Activated naive CD4-positive, alpha-beta T cell treated with anti-CD3 and anti-CD28 coated beads, Interleukin-2, amount 50 U/mL, for 16 hours (primary cell): ENCODE measurements at places on chromosomes 2 and 18.

DNA sequence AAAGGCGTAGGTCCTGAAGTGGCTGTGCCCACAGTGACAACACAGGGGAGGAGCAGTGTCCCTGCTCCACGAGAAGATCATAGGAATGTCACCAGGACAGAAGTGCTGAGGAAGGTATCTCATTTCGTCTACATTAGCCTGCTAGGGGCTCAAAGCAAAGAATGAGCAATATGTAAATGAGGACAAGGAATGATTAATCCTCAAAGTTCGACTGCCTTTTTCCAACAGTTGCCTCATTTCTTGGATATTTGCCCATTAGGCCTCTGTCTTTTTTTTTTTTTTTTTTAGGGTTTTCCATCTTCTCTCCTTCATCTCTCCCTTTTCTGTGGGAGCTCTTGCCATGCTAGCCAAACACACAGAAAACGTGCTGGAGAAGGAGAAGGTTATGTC lies 105.2 kb upstream of the ARHGAP28 start:
- no peak for DNase-seq

DNA sequence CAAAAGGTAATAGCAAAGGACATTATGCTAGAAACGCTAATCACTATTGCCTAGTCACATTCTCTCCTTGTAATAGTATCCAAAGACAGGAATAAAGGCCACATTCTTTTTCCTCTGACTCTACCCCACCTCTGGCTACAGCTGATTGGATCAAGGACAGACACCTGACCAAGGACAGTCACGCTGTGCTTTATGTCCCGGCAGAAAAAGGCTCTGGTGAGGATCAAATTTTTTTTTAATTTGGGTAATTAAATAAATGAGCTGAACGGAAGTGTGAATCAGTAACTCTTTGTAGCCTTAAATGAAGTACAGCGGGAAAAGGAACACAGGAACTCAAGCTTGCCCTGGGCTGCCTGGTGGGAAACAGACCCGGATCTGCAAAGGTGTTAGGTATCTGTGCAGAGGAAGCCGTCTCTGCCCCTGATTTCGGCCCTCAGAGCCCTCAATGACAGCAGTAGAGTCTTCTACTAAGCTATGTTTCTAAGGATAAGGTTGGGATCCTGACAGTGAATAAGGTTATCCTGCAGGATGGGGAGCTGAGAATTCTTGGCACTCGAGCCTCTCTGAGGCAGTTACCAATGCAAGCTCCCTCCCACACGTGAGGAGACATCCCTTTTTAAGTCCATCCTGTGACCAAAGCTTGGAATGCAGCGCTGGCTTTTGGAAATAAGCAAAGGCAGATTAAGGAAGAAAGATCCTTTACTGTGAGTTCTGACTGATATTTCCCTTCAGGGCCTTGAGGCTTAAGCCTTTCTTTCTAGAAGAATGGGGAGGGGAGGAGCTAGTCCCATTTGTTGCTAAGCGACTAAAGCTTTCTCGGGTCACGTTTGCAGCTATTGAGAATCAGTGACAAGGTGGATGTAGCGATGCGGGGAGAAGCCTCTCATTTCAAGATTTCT lies 37.8 kb upstream of the IKZF2 start:
- DNase-seq = no peak

DNA sequence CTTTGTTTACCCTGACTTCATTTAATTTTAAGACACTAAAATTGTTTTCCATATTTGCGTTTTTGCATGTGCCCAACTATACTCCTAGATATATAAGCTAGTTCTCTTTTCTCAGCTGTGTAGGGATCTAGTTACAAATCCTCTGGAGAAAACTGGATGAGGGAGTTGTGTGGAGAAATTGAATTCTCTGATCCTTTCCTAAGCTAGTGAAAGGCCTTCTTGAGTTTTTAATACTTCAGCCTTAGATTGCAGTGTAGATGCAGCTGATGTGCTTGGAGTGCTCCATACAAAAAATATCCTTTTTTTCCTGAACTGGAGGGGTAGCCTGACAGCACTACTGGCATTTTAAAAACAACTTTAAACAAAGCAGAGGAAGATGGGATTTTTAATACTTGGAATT lies 8.6 kb upstream of the MTX2 start:
- no peak for DNase-seq

DNA sequence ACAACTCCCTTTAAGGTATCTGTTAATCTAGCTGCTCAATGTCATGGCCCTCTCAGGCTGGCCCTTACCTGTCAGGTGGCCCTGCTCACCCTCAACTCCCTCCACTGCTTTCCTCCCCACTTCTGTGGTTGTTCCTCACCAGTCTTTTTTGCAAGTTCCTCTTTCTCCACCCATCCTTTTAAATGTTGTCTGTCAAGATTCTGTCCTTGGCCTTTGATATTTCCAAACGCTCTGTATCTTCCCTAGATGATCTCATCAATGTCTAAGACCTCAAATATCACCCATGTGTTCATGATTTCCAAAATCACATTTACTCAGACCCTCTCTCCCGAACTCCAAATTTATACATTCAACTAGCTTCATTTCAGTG lies 3.5 kb downstream of the PTPN2 start:
- DNase-seq = no peak

GRCh38 chr2:233416706-233417105 lies 62.4 kb downstream of the DGKD start:
- no peak for DNase-seq

- DNase-seq = no peak
Measured at GRCh38 chr18:4453874-4454536, 1.1 kb downstream of the DLGAP1 start.

- no peak for DNase-seq
Measured at GRCh38 chr2:20702563-20702962, 35.6 kb downstream of the GDF7 start.

GRCh38 chr2:224777559-224777930 lies 61.4 kb upstream of the CCDC195 start:
- DNase-seq = no peak

DNA sequence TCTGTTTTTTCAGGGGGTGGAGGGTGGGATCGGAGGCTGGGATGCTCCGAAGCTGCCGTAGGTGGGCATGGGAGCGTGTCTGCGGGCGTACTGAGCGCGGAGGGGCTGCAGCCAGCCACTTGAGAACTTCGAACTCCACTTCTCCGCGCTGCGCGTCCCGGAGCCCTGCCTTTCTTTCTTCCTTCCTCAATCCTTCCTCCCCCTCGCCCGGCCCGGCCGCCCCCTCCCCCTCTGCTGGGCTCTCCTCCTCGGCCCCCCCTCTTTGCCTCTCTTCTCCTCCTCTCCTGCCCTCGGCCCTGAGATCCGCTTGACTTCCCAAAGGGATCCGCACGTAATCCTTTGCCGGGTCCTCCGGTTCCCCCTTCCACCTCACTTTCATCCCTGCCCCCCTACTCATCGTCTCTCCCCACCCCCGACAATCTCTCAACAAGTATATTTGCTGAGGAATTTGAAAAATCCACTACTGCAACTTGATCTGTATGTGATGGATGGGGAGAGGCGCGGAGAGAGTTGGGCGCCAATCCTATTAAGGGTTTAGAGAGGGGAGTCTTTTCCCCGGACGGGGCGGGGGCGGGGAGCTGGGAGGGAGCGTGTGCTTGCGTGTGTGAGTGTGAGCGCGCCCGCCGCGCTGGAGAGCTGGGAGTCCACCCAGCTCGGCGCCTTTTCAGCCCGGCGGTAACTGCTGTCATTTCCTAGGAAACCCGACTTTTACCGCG lies 1.1 kb downstream of the GLI2 start:
- DNase-seq = no peak

GRCh38 chr2:85911814-85912692 lies 23.3 kb upstream of the ST3GAL5 start:
- DNase-seq = no peak

GRCh38 chr2:30428348-30428662 lies 18.7 kb upstream of the LCLAT1 start:
- DNase-seq = no peak

GRCh38 chr2:239399921-239400595 lies 762 bp downstream of the HDAC4 start:
- DNase-seq = peak; percentile 48

- DNase-seq = peak; percentile 4
Measured at GRCh38 chr2:232341061-232341738, 37.4 kb upstream of the ALPP start.

- DNase-seq = no peak
Measured at GRCh38 chr18:68997845-68998244, 200.0 kb downstream of the CCDC102B start.

GRCh38 chr18:11504962-11505361 lies 104.4 kb upstream of the SLC35G4 start:
- DNase-seq = no peak

GRCh38 chr2:234999740-235000425 lies 48.1 kb downstream of the SH3BP4 start:
- no peak for DNase-seq

DNA sequence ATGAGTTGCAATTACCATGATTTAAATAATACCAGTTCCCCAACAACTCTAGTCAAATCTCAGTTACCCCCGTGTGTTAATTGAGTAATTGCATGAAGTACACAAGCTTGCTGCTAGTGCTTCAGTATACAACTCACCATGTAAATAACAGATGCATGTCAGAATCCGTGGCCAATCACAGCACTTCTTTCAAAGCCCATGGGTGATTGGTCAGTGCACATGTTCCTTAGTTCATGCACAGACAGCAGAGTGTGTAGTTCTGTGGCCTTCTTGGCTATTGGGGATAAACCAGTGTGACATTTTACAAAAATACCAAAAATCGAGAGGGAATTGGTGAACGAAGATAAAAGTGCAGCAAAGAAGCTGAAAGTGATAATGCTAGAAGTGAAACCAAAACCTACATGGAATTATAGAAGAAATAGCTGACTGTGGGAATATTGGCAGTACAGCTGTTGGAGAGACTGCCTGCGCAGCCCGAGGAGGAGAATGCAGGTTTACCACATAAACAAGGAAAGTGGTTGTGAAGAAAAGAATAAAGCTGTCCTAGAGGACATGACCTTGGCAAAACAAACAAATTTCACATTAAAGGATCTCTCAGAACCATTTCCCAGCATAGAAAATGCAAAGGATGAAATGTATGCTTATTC lies 59.4 kb downstream of the NEDD4L start:
- no peak for DNase-seq

DNA sequence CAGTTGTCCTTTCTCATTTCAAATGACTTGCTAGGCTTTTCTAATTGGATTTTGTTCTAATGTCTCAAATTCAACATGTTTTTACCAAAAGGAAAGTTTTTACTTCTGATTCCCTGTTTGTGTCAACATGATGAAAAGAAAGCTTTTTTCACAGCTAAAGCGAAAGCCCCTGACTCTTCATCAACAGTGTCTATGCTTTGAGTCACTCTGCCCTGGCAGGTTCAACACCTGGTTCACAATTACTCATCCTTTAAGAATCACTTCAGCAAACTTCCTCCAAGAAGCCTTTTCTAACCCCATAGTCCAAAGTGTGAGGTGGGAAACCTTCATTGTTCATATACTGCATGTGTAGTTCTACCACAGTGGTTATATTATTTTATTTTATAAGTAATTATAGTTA lies 7.6 kb upstream of the DSG2 start:
- no peak for DNase-seq

DNA sequence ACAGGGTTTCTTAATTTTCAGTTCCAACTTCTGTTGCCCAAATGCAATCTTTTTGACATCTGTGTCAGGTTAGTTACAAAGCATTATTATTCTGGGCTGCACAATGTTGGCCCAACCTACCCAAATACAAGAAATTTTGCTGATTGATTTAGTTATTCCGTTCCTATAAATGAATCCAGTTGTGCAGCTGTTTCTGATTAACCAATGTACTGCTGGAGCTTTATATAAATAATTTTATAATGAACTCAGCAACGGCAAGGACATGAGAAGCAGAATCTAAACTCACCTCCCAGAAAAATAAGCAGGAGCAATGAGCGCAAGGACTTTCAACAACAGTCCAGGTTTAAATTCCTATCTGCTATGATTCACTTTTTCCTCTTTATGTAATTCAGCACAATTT lies 76.3 kb upstream of the WIPF1 start:
- no peak for DNase-seq

DNA sequence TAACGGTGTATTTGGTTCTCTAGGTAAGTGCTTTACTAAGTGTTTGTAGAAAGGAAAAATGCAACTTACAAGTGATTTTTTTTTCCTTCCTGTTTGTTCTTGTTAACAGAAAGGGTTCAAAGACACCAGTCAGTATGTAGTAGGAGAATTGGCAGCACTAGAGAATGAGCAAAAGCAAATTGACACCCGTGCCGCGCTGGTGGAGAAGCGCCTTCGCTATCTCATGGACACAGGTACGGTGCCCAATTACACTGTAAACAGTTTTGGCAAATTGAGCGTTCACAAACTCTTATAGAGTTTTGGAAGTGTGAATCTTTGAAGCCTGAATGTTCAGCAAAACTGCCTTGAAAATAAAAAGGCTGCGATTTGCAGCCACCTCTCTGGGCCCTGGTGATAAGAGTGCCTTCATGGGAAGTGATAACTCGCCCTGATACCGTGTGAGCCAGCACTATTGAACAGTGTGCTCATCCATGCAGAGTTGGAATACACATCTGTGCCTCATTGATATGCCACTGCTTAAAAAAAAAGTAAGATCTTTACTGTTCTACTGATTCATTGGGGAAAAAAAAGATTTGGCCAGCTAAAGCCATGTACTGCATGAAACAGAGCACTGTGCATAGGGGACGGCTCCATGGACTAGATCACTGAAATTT lies 54.0 kb upstream of the OTX1 start:
- DNase-seq = no peak

DNA sequence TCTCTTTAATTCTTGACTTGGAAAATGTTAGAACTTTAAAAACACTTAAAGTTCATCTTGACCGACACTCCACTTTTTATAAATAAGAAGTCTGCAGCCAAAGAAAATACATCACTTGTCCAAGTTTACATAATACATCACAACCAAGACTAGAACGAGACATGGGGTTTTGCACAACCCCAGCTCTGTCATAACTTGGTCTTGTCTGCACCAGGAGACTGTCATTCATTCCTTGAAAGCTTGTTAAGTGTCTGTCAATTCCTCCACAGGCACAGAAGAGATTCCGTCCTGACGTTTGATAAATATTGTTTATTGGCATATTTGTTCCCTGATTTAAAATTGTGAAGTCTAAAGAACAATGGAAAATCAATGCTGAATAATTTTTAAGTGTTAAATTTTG lies 139.5 kb upstream of the SETBP1 start:
- DNase-seq = no peak

- no peak for DNase-seq
Measured at GRCh38 chr2:45233301-45233700, 224.0 kb upstream of the SIX2 start.

GRCh38 chr18:61589053-61589723 lies 256.0 kb downstream of the CDH20 start:
- no peak for DNase-seq

- no peak for DNase-seq
Measured at GRCh38 chr2:47165001-47165555, 10.0 kb upstream of the STPG4 start.

GRCh38 chr2:230925879-230926765 lies 1.1 kb upstream of the GPR55 start:
- peak; percentile 69 for DNase-seq

- DNase-seq = no peak
Measured at GRCh38 chr2:207511851-207512250, 17.9 kb upstream of the CREB1 start.
